ENCODE measurements at places on chromosomes 12 and 14. TPM values are rescaled to one million over a fixed set of nuclear protein-coding genes. Genes with fewer than 3 reads are reported as not detected.

DNA sequence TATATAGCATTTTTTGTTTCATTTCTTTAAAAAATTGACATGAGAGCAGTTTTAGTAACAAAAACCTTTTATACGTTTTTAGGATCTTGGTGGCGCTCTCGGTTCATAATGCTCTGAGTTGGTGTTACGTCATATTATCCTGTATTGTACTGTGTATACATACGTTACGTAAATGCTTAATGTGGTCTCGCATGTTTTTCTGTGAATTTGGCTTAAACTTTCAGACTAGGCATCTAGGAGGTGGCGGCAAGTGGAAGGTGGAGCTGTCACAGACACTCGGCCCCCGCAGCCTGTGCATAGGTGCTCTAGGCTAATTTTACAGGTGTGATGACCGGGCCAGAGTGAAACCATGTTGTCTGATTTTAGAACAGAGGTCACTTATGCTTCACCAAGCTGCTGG, 60.0 kb downstream of the PPP2R5C start:
- no peak overlapping the region for H3K4me3 ChIP-seq
- no peak overlapping the region for H3K27ac ChIP-seq
- no peaks in the 10 kb centered on the region for H3K36me3 ChIP-seq
- peaks cover 22% of the 10 kb centered on the region for H3K4me1 ChIP-seq
- no peaks in the 10 kb centered on the region for H3K27me3 ChIP-seq

DNA sequence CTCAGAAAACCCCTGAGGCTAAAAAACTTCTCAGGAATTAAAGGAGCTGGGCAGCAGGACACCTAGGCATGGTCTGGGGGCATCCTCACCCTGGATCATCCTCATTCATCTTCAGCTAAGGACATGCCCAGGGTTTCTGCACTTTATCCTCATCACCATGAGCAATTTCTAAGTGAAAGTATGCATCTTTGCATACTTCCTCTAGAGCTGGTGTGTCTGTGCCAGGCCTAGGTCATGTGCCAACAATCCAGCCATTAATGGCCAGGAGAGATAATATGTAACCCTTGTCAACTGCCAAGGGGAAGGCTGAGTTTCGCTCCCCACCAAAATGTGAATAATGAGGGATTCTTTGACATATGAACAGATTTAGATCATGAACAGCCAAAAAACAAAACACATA, 160.5 kb downstream of the KITLG start:
- H3K36me3 ChIP-seq: no peaks in the 10 kb centered on the region
- H3K4me1 ChIP-seq: peaks cover 18% of the 10 kb centered on the region
- no peaks in the 10 kb centered on the region for H3K27me3 ChIP-seq
- ATAC-seq: no peak

DNA sequence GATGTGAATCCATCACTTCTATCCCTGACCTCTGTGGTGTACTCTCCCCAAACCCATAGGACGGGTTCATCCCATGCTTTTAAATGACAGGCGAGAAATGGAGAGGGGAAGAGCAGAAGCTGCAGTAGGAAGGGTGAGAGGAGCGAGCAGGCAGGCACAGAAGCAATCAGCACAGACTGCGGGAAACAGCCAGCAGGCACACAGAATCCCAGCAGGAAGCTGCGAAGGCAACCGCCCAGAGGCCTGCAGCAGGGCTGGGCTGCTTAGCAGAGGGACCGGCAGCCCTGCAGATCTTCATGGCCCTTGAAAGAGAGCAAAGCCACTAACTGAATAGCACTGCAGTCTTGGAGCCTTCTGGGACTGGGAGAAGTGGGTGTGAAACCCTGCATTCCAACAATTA, 287.0 kb upstream of the FKBP4 start:
- no peaks in the 10 kb centered on the region for H3K36me3 ChIP-seq
- no peaks in the 10 kb centered on the region for H3K4me1 ChIP-seq
- H3K27me3 ChIP-seq: no peaks in the 10 kb centered on the region
- H3K27ac ChIP-seq: no peak overlapping the region
- H3K4me3 ChIP-seq: no peak overlapping the region
- ATAC-seq: no peak

GRCh38 chr14:54703724-54704123, 136.8 kb downstream of the SAMD4A start:
- H3K27me3 ChIP-seq: no peaks in the 10 kb centered on the region
- no peak for ATAC-seq
- no peak overlapping the region for H3K4me3 ChIP-seq
- peaks cover 34% of the 10 kb centered on the region for H3K4me1 ChIP-seq
- no peaks in the 10 kb centered on the region for H3K36me3 ChIP-seq

DNA sequence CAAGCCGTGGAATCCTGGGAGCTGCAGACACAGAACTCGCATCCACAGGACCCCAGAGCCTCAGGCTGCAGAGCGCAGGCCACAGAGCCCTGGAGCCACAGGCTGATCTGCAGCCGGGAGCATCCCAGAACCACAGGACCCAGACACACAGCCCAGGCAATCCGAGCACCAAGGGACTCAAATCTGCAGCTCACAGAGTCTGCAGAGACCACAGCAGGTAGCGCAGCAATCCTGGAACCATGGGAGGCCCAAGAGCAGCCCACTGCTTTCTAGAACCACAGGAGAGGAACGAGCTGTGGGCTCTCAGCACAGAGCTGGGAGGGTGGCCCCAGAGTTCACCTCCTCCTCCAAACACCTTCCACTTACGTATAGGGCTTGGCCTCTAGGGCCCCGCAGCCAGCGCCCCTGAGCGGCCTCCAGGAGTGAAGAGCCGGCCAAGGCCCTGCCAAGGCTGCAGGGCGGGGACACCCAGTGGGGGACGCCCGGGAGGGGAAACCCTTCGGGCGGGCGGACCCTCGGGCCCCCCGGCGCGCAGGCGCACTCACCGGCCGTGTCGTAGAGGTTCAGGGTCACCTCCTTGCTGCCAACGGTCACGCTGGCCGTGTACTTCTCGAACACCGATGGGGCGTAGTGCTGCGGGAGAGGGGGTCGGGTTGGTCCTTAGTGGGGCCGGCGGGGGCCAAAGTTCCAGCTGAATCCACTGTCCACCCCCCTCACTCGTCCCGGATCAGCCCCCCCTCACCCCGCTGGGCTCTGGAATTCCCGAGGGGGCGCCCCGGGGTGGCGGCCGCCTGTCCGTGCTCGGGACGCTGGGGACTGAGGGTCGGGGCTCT, 665 bp downstream of the RHOF start:
- H3K27ac ChIP-seq: peak overlapping the region; percentile 32
- peaks cover 69% of the 10 kb centered on the region for H3K4me1 ChIP-seq
- no peaks in the 10 kb centered on the region for H3K27me3 ChIP-seq

DNA sequence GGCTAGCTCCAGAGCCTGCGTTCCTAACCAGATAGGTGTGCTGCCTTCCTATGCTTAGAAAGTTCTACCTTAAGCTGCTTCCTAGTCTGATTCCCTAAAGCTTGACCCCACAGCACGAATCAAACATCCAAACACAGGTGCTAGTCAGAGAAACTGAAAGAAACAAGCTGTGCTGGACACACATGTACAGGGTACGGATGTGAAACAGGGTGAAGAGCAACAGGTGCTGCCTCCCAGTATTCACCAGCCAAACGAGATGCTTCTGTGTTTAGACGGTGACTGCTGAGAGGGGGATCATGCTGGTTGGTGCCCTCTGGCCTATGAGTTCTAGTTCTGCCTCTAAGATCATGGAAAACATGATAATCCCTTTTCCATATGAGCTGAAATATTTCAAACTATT, 105.3 kb downstream of the GRIP1 start:
- H3K4me1 ChIP-seq: no peaks in the 10 kb centered on the region
- no peak overlapping the region for H3K27ac ChIP-seq
- no peaks in the 10 kb centered on the region for H3K27me3 ChIP-seq
- no peaks in the 10 kb centered on the region for H3K36me3 ChIP-seq
- no peak overlapping the region for H3K4me3 ChIP-seq

- ATAC-seq: no peak
- no peak overlapping the region for H3K27ac ChIP-seq
- H3K36me3 ChIP-seq: no peaks in the 10 kb centered on the region
- H3K4me1 ChIP-seq: no peaks in the 10 kb centered on the region
These were observed 134.6 kb downstream of the ESR2 start for GRCh38 chr14:64159588-64159987.

DNA sequence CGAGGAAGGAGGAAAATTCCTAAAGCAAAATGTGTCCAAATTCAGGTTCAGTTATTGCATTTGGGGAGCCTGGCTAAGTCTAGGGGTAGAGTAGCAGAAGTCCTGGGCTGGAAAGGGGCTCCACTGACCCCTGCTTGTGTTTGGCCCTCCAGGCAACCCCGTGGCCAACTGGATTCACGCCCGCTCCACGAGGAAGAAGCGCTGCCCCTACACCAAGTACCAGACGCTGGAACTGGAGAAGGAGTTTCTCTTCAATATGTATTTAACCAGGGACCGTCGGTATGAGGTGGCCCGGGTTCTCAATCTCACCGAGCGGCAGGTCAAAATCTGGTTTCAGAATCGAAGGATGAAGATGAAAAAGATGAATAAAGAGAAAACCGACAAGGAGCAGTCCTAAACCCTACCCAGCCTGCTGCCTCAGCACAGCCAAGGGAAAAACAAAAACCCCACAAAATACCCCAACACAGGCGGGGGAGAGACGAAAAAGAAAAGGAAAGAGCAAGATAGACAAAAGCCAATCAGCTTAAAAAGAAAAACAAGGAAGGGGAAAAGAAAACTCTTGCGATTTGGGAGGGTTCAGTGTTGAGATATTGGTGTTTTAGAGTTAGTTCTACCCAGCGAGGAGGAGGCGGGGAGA, 2.4 kb downstream of the HOXC9 start:
- peaks cover 15% of the 10 kb centered on the region for H3K4me1 ChIP-seq
- peaks cover 100% of the 10 kb centered on the region for H3K27me3 ChIP-seq
- no peaks in the 10 kb centered on the region for H3K36me3 ChIP-seq
- H3K4me3 ChIP-seq: no peak overlapping the region

DNA sequence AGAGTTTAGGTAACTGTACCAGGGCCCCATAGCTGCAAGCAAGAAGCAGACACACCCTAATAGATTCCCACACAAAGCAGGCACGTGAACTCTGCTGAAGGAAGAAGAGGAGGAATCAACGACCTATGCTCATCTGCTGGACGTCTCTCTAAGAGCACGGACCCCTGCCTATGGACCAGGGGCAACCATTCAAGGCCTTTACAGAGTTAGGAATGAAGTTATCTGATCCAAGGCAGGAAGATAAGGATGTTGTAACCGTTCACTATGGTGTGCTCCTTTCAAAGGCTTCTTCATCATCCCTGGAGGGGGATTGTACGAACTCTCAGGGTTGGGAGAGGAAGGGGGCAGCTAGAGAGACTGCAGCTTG, 141.6 kb upstream of the PARP11 start:
- no peaks in the 10 kb centered on the region for H3K36me3 ChIP-seq
- no peak overlapping the region for H3K4me3 ChIP-seq

- H3K27ac ChIP-seq: peak overlapping the region; percentile 35
- no peaks in the 10 kb centered on the region for H3K27me3 ChIP-seq
- H3K4me1 ChIP-seq: peaks cover 12% of the 10 kb centered on the region
- no peak overlapping the region for H3K4me3 ChIP-seq
- H3K36me3 ChIP-seq: no peaks in the 10 kb centered on the region
These were observed 50.0 kb downstream of the KDM2B start for GRCh38 chr12:121530600-121531355.

DNA sequence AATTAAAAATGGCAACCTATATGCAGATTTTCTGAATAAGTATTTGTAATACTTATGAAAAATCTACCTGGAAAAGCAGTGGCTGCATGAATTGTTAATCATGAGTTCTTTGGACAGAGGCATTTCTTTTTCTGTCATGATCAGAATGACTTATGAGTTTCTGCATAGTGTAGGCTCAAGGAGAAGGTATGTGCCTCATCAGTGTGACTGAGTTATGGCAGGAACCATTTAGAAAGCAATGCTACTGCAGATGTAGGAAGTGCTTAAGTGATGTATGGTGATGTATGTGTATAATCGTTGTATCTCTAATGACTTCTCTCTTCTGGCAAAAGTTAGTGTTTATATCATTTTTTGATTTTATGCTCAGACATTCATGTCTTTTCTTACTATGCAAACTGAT, 816.4 kb upstream of the FBXO33 start:
- no peaks in the 10 kb centered on the region for H3K4me1 ChIP-seq
- no peak overlapping the region for H3K27ac ChIP-seq
- no peak overlapping the region for H3K4me3 ChIP-seq
- H3K27me3 ChIP-seq: no peaks in the 10 kb centered on the region
- H3K36me3 ChIP-seq: no peaks in the 10 kb centered on the region

GRCh38 chr14:24828486-24828885, 194.5 kb upstream of the GZMB start:
- H3K4me3 ChIP-seq: no peak overlapping the region
- no peak for ATAC-seq
- H3K27me3 ChIP-seq: no peaks in the 10 kb centered on the region
- no peaks in the 10 kb centered on the region for H3K36me3 ChIP-seq
- no peak overlapping the region for H3K27ac ChIP-seq

DNA sequence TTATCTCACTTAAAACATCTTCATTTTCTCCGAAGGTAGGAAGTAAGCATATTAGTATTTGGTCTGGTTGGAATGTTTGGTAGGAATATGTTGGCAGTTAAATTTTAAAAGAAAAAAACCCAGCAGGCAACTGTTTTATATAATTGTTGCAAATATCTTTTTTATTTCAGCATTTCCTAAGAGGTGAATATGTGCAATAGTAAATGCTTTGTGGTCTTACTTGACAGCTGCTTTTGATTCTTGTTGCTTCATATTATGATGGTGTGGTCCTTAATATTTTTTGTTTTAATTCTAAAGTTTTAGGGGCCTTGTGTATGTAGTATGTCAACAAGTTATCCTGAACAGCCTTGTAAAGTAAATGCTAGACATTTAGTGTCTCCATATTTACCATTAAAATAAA, 6.3 kb downstream of the TRAFD1 start:
- H3K4me1 ChIP-seq: no peaks in the 10 kb centered on the region
- H3K27me3 ChIP-seq: no peaks in the 10 kb centered on the region
- no peak for ATAC-seq
- H3K4me3 ChIP-seq: no peak overlapping the region

DNA sequence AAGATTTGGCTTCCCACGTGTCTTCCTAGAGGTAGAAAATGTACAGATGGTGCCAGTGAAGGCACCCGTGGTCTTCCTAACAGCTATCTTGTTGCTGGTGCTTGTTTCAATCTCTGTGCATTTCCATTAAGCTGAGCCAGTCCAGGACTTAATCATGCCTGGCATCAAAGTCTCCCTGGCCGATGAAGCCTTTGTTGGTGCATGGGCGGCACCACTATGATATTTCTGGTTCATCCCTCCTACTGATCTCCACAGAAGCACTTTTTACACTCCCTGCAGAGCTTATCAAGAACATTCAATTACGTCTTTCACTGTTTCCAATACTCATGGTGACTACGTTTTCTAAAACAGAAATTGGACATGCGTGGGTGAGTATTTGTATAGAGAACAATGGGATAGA, 128.4 kb downstream of the TTC8 start:
- no peak overlapping the region for H3K4me3 ChIP-seq
- peaks cover 6% of the 10 kb centered on the region for H3K27me3 ChIP-seq
- no peak overlapping the region for H3K27ac ChIP-seq
- no peaks in the 10 kb centered on the region for H3K36me3 ChIP-seq

GRCh38 chr12:77878901-77879300, 48.2 kb downstream of the NAV3 start:
- no peak for ATAC-seq
- no peak overlapping the region for H3K27ac ChIP-seq
- H3K4me3 ChIP-seq: no peak overlapping the region
- no peaks in the 10 kb centered on the region for H3K36me3 ChIP-seq

The ZNF605 gene
- total RNA-seq: 11.8 TPM

The P2RX2 gene
- total RNA-seq: 3.8 TPM

The PTGER2 gene
- 24.2 TPM for total RNA-seq

The MTHFD1 gene
- total RNA-seq: 34.5 TPM

The KRT71 gene
- not detected for total RNA-seq
